ENCODE measurements at places on chromosomes 2 and 18.

GRCh38 chr18:13579874-13580273 lies 146.5 kb downstream of the FAM210A start:
- no peak for DNase-seq

DNA sequence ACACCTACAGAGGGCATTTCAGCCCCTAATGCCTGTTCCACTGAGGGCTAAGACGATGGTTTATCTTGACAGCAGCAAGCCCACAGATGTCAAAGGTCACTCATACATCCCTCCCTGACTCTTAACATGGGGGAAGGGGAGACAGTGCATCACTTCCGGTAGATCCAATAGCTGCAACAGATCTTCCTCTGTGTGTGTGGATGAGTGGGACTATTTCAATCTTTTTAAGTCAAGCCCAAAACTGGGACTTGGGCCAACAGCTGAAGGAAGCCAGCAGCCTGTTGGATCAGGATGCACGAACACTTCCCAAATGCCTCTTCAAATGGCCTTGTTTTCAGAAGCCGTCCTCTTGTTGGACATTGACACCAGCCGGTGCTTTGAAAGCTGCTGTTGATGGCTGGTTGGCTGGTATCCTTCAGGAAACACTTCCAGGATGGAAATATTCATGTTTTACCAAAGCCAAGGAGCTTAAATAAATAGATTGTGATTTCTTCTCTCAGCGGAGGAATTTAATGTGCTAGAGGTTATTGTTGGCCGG lies 59.2 kb downstream of the IL1R2 start:
- DNase-seq, result peak; percentile 49

- DNase-seq, result no peak
Measured at GRCh38 chr2:39932198-39932597, 153.1 kb upstream of the THUMPD2 start.

DNA sequence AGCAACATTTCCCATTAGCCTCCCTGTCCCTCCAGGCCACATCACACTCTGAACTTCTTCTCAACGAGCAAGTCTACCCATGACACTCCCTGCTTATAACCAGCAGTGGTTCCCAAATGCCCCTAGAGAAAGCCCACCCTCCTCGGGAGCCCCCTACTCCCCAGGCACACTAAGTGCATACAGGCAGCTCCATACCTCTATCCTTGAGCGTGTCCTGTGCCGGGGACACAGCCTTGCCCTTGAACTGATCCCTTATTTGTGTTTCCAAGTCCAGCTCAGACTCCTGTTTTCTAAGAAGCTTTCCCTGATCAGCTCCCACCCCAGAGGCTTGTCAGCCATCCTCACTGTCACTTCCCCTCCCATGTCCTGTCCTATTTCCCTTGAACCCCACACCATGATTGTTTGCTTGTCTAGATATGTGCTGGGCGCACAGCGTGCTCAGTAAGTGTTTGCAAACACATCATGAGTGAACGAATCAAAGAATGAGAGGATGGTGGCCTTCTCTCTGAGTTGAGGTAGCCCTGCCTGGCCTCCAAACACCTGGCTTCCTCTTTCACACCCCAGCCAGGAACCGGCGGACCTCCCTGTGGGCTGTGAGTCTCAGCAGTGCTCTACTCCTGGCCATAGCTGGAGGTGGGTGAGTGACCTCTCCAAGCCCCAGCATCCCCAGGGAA lies 2.1 kb downstream of the TEX51 start:
- DNase-seq, result no peak

- no peak for DNase-seq
Measured at GRCh38 chr2:145741636-145742035, 1221.7 kb upstream of the ZEB2 start.

DNA sequence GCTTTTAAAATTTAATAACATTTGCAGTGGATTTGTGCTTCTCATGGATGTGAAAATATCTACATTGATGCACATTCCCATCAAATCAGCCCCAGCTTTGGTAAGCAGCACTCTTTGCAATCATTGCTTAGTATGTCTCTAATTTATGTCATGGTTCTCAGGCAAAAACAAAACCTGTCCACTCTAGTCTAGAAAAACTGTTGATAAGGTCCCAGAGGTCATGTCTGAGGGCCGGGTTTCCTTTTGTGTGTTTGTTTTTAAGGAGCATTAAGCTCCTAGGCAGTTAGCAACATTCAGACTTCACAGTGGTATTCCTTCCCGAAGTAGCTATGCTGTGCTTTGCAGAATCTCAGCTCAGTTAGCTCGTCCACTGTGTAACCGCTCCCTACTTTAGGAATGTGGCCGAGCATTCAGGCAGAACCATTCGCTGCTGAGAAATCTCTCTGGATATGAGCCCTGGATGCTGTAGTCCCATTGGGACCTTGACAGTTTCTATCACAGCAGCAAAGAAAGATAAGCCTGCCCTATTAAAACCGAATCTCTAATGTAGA lies 4.0 kb downstream of the DIPK1C start:
- no peak for DNase-seq

DNA sequence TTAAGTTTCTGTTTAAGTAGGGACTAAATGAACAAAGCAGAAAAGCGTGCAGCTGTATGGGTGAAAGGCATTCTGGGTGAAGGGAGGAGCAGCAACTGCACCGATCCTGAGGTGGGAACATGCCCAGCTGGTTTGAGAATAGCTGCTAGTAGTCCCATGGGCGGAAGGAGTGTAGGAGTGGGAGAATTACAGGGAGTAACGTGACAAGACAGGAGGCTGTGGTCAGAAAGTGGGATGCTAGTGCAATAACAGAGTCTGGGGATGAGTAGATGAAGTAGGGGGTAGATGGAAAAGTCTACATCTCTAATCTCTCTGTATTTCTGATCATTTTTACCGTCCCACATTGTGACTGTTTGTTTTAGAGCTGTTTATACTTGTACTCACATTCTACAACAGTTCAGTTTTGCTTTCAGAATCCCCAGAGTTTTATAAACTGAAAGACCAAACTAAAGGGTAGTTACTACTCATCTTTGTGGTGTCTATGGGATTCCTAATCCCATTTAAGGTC lies 118.9 kb downstream of the LCLAT1 start:
- DNase-seq, result no peak

DNA sequence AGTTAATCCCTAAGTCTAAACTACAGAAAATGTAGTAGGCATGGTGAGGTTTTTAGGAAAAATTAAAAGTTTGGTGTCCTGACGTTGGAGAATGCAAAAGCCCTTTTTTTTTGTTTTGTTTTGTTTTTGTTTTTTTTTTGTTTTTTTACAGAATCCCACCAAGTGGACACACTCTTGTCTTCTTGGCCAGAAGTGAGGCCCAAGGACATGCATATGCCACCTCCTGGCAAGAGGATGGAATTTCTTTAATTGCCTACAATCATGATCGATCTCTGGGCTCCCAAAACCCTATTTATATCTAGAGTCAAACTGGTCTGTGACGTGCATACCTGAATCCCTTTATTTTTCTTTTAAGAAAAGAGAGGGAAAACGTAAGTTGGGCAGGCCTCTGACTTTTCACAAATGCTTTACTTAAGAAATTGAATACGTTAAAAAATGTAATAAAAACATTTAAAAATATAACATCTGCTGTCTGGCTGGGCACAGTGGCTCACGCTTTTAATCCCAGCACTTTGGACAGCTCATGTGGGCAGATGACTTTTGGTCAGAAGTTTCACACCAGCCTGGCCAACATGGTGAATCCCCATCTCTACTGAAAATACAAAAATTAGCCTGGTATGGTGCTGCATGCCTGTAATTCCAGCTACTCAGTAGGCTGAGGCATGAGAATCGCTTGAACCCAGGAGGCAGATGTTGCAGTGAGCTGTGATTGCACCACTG lies 502.7 kb downstream of the CBLN2 start:
- DNase-seq, result no peak
